ENCODE measurements at places on chromosomes 4 and X.
A peak's percentile ranks its signal among the peaks of the same experiment; 100 is the strongest.

GRCh38 chr4:48016141-48017107 lies at the start of the genes CNGA1 and NIPAL1:
Gene CNGA1, minus strand, starts transcription at chr4:48016681. Its CDS starts 63,992 bp downstream, at chr4:47952689.
Gene NIPAL1, plus strand, starts transcription at chr4:48016772. Its CDS starts 68 bp downstream, at chr4:48016840.
- no peak within 1 kb of the TSS for H3K27ac ChIP-seq
- no peaks in the 10 kb centered on the region for H3K36me3 ChIP-seq
- H3K27me3 ChIP-seq: no peaks in the 10 kb centered on the region
- H3K4me3 ChIP-seq: peak within 1 kb of the TSS; percentile 36

- no peak overlapping the region for H3K27ac ChIP-seq
- H3K36me3 ChIP-seq: no peaks in the 10 kb centered on the region
- H3K4me3 ChIP-seq: no peak overlapping the region
- no peaks in the 10 kb centered on the region for H3K4me1 ChIP-seq
Measured at GRCh38 chr4:164373021-164373420, 380.9 kb upstream of the SMIM31 start.

DNA sequence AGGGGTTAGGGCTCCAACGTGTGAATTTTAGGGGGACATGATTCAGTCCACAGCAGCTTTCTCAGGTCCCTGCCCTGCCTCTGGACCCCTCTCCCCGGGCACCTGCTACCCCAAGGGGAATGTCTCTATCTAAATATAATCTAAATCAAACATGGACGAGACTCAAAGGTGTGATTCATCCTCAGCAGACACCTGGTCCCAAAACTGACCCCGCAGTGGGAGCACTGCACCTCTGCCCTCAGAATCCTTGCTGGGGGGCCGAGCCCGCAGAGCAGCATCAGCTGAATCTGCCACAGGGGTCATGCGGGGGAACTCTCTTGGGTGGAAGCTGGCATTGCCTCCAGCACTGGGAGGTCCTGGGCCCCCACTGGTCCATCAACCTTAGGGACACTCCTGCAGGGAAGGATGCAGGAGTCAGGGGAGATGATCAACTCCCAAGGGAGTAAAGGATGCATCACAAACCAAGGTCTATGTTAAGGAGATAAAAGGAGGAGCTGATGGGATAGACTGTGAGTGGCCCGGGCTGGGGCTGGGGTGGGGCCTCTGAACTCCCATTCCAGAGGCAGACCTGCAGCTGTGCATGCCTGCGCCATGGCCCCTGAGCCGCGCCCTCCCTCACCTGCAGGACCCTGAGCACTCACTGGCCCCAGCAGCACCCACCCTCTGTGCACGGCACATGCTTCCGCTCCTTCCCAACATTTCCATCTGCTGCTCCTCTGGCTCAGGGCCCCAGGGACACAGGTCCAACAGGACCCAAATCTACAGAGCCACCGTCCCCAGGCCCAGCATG lies 54.0 kb downstream of the ADRA2C start:
- no peaks in the 10 kb centered on the region for H3K4me1 ChIP-seq
- DNase-seq: no peak
- no peaks in the 10 kb centered on the region for H3K36me3 ChIP-seq
- no peaks in the 10 kb centered on the region for H3K27me3 ChIP-seq
- H3K4me3 ChIP-seq: no peak overlapping the region
- H3K27ac ChIP-seq: no peak overlapping the region

- H3K27ac ChIP-seq: no peak overlapping the region
- H3K4me1 ChIP-seq: peaks cover 16% of the 10 kb centered on the region
- no peaks in the 10 kb centered on the region for H3K36me3 ChIP-seq
Measured at GRCh38 chr4:183347566-183347965, 25.3 kb upstream of the CLDN24 start.

DNA sequence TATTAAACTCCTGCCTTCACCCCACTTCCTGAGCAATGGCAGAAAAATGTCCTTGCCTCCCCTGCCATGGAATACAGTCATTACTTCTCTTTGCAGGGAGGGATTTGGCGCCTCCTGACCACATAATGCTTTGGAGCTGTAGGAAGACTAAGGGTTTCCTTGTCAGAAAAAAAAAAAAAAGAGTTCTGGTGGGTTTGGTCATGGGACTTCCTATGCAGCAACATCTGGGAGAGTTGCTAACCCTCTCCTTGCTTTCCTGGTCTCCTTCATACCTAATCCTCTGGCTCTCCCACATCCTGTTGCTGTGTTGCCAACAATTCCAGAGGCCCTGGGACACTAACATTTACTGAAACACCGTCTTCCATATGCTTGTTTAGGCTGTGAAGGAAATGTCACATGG lies 75.1 kb upstream of the MBNL3 start:
- no peak overlapping the region for H3K4me3 ChIP-seq
- no peak overlapping the region for H3K27ac ChIP-seq
- H3K36me3 ChIP-seq: no peaks in the 10 kb centered on the region
- no peaks in the 10 kb centered on the region for H3K27me3 ChIP-seq
- H3K4me1 ChIP-seq: no peaks in the 10 kb centered on the region

DNA sequence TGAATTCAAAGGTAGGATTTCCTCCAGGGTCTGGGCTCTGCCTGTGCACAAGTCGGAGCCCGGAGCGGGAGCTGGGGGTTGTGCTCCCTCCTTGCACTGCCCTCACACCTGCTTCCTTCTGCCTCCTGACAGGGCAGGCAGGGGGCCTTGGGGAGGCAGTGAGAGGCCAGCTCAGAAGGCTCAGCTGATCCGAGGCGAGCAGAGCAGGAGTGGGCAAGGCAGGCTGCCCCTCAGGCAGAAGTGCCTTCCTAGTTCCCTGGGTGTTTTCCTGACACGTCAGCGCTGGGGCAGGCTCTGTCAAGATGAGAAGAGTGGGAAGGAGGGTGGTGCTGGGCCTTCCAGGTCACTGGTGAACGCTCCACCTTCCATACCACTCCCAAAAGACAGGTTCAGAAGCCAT lies 5.5 kb upstream of the IRAK1 start:
- H3K27me3 ChIP-seq: no peaks in the 10 kb centered on the region
- DNase-seq: no peak
- no peak overlapping the region for H3K4me3 ChIP-seq
- H3K4me1 ChIP-seq: peaks cover 4% of the 10 kb centered on the region
- H3K27ac ChIP-seq: no peak overlapping the region

DNA sequence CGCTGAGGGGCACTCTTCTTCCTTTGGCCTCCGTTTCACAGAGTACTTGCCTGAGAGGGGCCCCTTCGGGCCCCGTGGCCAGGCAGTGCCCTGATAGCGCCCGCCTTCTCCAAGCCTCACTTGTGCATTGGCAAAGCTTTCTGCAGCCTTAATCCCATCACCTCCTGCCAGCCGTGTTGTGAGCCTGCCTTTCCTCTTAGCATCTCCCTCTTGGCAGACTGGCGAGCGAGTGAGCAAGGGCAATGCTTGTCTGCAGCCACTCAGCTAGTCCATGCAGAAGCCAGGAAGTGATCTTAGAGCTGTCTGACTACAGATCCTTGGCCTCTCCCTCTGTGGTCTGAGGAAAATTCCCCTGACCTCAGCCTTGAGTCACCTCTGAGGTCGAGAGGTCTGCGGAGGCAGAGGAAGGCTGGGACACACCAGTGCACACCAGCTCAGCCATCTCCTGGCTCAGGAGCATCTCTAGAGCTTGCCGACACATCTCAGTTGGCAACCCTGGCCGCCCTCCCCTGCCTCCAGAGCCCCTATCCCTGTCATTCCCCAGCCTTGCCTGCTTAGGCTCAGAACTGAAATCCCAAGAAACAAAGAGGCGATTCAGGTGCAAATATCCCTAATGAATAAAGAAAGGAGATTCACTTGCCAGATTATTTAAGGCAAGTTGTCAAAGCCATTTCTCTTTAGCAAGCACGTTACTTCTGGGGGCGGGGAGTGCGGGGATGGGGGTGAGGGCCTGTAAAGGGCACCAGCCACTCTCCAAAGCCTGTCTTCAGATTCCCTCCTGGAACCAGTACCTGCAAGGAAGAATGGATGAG lies 143.5 kb upstream of the MAMLD1 start:
- DNase-seq: peak; percentile 51
- no peaks in the 10 kb centered on the region for H3K36me3 ChIP-seq
- H3K27me3 ChIP-seq: no peaks in the 10 kb centered on the region

GRCh38 chrX:119790977-119791436 lies 423 bp downstream of the RPL39 start:
- no peaks in the 10 kb centered on the region for H3K4me1 ChIP-seq
- H3K4me3 ChIP-seq: peak overlapping the region; percentile 80
- peaks cover 1% of the 10 kb centered on the region for H3K36me3 ChIP-seq
- DNase-seq: peak; percentile 17
- no peaks in the 10 kb centered on the region for H3K27me3 ChIP-seq

DNA sequence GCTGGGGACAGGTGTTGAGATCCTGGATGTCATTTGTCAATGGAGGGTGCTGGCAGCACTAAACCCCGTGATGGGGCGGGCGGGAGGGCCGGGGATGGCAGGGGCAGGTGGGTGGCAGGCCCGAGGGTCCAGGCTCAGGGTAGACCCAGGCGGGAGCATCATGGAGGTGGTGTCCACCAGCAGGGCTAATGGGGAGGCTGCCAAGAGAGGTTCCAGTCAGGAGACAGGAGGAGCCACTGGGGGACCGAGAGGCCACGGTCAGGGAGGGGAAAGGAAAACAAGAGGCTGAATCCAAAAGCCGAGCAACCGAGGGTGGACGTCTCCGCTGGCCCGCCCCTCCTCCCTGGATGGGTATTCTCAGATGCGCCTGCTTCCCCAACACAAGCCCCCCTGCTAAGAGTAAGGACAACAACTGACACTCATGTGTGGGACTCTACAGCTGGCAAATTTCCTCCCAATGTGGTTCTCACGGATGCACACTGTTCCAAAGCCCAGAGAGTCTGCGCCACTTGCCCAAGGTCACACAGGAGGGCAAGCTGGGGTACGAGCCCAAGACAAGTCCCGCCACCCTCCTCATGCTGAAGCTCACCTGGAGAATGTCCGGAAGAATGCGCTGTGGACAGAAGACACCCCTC lies 132.0 kb downstream of the CPZ start:
- no peaks in the 10 kb centered on the region for H3K4me1 ChIP-seq
- no peak overlapping the region for H3K4me3 ChIP-seq
- DNase-seq: no peak
- H3K27ac ChIP-seq: no peak overlapping the region
- H3K27me3 ChIP-seq: no peaks in the 10 kb centered on the region
- no peaks in the 10 kb centered on the region for H3K36me3 ChIP-seq

DNA sequence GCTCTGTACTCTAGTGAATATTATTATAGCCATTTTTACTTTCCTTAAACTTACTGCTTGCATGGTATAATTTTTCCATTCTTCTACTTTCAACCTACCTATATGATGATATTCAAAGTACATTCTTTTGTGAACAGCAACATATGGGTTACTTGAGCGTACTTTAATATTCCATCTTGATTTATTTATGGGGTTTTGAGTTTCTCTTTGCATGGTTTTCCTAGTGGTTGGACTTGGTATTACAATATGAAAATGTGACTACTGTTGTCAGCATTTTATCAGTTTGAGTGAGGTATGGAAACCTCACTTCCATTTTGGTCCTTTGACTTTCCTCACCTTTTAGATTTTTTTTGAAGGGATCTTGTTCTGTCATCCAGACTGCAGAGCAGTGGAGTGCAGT lies 35.9 kb downstream of the ADGRG4 start:
- H3K4me3 ChIP-seq: no peak overlapping the region
- H3K4me1 ChIP-seq: no peaks in the 10 kb centered on the region
- H3K36me3 ChIP-seq: no peaks in the 10 kb centered on the region
- no peak for DNase-seq
- H3K27me3 ChIP-seq: no peaks in the 10 kb centered on the region

- no peak overlapping the region for H3K4me3 ChIP-seq
- H3K27me3 ChIP-seq: no peaks in the 10 kb centered on the region
- no peak overlapping the region for H3K27ac ChIP-seq
- no peaks in the 10 kb centered on the region for H3K4me1 ChIP-seq
Measured at GRCh38 chr4:18394656-18395055, 373.1 kb upstream of the LCORL start.

DNA sequence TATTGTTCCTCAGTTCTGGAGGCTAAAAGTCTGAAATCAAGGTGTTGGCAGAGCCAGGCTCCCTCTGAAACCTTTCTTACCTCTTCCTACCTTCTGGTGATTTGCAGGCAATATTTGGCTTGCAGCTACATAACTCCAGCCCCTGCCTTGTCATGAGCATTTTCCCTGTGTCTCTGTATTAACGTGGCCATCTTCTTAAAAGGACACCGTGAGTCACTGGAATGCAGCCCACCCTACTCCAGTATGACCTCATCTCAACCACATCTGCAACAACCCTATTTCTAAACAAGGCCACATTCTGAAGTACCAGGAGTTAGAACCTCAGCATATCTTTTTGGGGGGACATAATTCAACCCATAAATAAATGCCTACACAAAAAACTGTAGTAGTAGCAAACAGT lies 40.7 kb downstream of the FANCB start:
- no peaks in the 10 kb centered on the region for H3K4me1 ChIP-seq
- DNase-seq: peak; percentile 71
- H3K4me3 ChIP-seq: no peak overlapping the region

DNA sequence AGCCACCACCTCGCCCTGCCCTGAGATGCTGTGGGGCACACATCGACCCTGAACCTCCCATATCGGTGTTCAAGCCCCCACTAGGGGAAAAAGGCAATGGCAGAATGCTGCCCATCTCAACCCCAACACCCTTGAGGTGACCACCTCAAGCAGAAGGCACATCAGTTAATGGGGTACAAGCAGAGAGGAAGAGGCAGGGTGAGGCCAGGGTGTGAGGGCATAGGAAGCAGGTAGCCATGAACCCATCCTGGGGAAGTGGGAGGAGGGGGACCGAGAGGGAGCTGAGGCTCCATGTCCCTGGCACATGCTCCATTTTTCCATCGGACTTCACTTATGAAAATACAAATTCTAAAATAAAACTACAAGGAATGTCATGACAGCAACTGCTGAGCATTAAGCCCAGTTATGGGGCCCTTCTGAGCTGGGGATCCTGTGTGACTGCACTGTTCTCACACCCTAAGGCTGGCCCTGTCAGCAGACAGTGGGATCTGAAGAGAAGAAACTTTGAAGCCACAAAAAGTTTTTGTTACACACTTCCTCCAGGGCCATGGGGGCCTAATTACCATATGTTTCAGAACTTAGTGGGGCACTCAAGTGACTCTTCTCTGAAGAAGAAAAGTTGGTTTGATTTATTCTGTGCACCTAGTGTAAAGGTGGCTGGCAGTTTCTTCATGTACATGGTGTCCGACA lies 68.2 kb upstream of the FAM241A start:
- no peaks in the 10 kb centered on the region for H3K27me3 ChIP-seq
- no peak for DNase-seq
- H3K4me1 ChIP-seq: no peaks in the 10 kb centered on the region
- no peaks in the 10 kb centered on the region for H3K36me3 ChIP-seq

GRCh38 chrX:32026772-32027171 lies 954.9 kb upstream of the FTHL17 start:
- no peaks in the 10 kb centered on the region for H3K4me1 ChIP-seq
- H3K4me3 ChIP-seq: no peak overlapping the region
- H3K27ac ChIP-seq: no peak overlapping the region

DNA sequence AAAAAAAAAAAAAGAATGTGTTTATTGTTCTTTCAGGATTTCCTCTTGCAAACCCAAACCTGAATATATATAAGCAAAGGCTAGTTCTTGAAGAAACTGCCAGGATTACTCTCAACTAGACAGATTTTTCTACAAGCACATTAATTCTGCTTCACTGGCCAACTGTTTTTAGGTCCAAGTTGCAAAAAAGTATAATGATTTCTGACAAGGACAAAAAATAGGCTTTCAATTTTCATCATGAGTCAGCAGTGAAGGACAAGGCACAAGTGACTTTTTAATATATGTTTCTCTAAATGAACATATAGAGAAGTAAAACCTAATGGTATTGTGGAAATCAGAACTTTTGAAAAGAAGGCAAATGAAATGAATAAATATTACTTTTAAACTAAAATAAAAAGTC lies 73.7 kb downstream of the ELOVL6 start:
- H3K27me3 ChIP-seq: no peaks in the 10 kb centered on the region
- no peak overlapping the region for H3K27ac ChIP-seq
- H3K4me1 ChIP-seq: peaks cover 3% of the 10 kb centered on the region
- no peak overlapping the region for H3K4me3 ChIP-seq

Data from fibroblast of lung (primary cell).